ENCODE measurements at places on chromosomes 4 and X. TPM values are rescaled to one million over a fixed set of nuclear protein-coding genes. Genes with fewer than 3 reads are reported as not detected.

GRCh38 chr4:164204434-164204833, 549.5 kb upstream of the SMIM31 start:
- H3K4me3 ChIP-seq = no peak overlapping the region
- no peaks in the 10 kb centered on the region for H3K27me3 ChIP-seq
- no peaks in the 10 kb centered on the region for H3K4me1 ChIP-seq
- DNase-seq = no peak
- no peaks in the 10 kb centered on the region for H3K36me3 ChIP-seq
- H3K27ac ChIP-seq = no peak overlapping the region

GRCh38 chr4:76546759-76547742, 112.0 kb downstream of the SHROOM3 start:
- H3K27ac ChIP-seq = no peak overlapping the region
- H3K4me3 ChIP-seq = no peak overlapping the region
- no peaks in the 10 kb centered on the region for H3K4me1 ChIP-seq
- no peaks in the 10 kb centered on the region for H3K36me3 ChIP-seq

DNA sequence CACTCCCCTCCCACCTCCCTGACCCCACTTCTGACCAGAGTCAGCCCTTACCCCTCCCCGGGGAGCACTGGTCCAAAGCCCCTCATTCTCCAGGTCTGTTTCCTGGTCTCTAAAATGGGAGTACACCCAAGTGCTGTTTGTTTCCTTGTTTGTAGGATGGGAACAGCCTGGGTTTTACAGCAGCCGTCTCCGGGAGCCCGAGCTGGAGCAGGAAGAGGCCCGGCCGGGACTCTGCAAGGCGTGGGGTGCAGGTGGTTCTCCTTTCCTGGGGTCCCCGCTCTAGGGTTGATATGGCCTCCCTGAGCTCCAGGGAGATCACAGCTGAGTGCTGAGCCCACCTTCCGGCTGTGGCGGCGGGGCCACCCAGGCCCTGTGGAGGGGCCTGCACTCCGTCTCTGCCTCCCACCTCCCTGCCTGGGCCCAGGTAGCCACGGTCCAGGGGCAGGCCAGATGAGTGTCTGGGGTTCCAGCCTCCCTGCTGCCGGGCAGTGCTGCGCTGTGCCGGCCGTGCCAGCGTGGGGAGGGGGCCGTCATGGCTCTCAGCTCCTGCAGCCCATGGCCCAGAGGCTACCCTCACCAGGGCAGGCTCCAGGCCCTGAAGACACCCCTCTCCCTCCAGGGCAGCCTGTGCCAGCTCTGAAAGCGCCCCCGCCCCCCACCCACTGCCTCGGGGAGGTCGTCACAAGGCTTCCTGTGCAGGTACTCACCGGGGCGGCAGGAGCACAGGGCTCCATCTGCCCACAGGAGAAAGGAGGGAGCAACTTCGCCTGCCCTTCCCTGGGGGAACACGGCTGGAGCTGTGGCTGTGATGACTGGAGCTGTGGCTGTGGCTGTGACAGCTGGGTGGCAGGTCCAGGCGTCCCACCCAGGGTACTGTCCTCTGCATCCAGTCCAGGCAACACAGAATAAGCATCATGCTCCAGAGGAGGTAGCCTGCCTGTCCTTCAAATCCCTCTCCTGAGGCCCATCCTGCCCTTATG, 98.8 kb downstream of the ADRA2C start:
- no peaks in the 10 kb centered on the region for H3K4me1 ChIP-seq
- no peak overlapping the region for H3K4me3 ChIP-seq
- no peaks in the 10 kb centered on the region for H3K27me3 ChIP-seq
- no peak for DNase-seq
- no peaks in the 10 kb centered on the region for H3K36me3 ChIP-seq
- no peak overlapping the region for H3K27ac ChIP-seq

DNA sequence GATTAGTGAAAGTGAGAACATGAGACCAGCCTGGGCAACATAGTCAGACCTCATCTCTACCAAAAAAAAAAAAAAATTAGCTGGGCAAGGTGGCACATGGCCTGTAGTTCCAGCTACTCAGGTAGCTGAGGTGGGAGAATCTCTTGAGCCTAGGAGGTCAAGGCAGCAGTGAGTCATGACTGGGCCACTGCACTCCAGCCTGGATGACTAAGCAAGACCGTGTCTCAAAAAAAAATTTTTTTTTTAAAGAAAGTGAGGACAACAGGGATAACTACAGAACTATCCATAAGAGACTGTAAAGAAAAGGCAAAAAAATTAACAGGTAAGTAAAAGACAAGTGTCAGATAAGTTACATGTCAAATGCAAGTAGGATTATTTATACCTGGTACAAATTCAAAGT, 13.5 kb upstream of the SPP1 start:
- H3K27ac ChIP-seq = no peak overlapping the region
- DNase-seq = no peak
- H3K27me3 ChIP-seq = no peaks in the 10 kb centered on the region

FAM53A gene
- 0.77 TPM for total RNA-seq

- no peaks in the 10 kb centered on the region for H3K36me3 ChIP-seq
Observed at GRCh38 chr4:54961357-54961975, 163.9 kb downstream of the KDR start.

FUNDC1 gene
- 11.1 TPM for total RNA-seq

DNA sequence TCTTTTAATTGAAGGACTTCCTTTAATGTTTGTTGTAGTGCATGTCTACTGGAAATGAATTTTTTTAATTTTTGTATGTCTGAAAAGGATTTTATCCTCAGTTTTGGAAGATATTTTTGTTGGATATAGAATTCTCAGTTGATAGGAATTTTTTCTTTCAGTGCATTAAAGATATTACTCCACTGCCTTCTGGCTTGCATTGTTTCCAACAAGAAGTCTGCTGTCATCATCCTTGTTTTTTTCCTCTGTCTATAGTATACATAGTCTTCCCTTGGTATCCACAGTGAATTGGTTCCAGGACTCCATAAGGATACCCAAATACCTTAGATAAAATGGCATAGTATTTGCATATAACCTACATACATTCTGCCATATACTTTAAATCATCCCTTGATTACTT, 33.5 kb downstream of the SCD5 start:
- H3K4me3 ChIP-seq = no peak overlapping the region
- H3K36me3 ChIP-seq = no peaks in the 10 kb centered on the region

- no peaks in the 10 kb centered on the region for H3K27me3 ChIP-seq
- H3K4me3 ChIP-seq = peak overlapping the region; percentile 65
- no peaks in the 10 kb centered on the region for H3K36me3 ChIP-seq
Observed at GRCh38 chrX:9465380-9466123, 694 bp downstream of the TBL1X start.

AKAP4 gene
- total RNA-seq = not detected

DNA sequence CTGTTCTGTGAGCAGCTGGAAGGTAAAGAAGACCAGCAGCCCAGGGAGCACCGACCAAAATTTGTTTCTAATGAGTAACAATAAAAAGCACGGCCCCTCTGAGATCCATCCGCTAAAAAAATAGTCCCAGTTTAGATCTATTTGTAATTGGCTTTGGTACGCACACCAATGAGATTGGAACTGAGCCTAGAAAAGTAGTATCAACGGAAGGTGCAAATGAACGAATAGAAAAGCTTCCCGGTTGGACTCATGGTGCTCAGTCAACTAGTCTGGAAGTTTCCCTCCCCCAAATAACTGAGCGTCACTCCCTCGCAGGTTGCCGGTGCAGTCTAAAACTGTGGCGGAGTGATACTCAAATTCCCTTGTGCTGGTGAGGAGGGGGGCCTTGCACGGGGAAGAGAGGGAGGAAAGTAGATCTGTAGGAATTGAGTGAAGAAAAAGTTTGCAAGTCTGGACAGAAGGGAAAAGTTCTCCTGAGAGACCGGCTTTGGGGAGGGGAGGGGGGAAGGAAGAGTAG, at the start of gene COL4A5:
Gene COL4A5 (plus strand): TSS at position 413 of the 517 bp plus-strand sequence. CDS start 288 bp downstream, outside the sequence.
- peaks cover 2% of the 10 kb centered on the region for H3K27me3 ChIP-seq
- H3K36me3 ChIP-seq = no peaks in the 10 kb centered on the region
- H3K27ac ChIP-seq = no peak within 1 kb of the TSS

GRCh38 chr4:25953740-25954139, 39.7 kb downstream of the SMIM20 start:
- H3K27ac ChIP-seq = no peak overlapping the region
- H3K36me3 ChIP-seq = no peaks in the 10 kb centered on the region
- H3K4me3 ChIP-seq = no peak overlapping the region

All from GM12878 (cell line).